ENCODE measurements at places on chromosomes 6 and 20. TPM values are rescaled to one million over a fixed set of nuclear protein-coding genes. Genes with fewer than 3 reads are reported as not detected.

Gene TSPO2
- polyA plus RNA-seq = not detected

Gene TGM3
- not detected for polyA plus RNA-seq

Gene APOBEC2
- 4.9 TPM for polyA plus RNA-seq

Gene COL9A3
- polyA plus RNA-seq = 1.8 TPM

Gene C6orf163
- 2.4 TPM for polyA plus RNA-seq

Gene RIMS4
- polyA plus RNA-seq = 0.04 TPM

Gene DNAH8
- polyA plus RNA-seq = not detected

Gene FRMD1
- 3.1 TPM for polyA plus RNA-seq

Gene TNNC2
- not detected for polyA plus RNA-seq

Gene SLC17A1
- not detected for polyA plus RNA-seq

Gene CAGE1
- not detected for polyA plus RNA-seq

Gene ATRN
- 14.0 TPM for polyA plus RNA-seq

Gene CDSN
- not detected for polyA plus RNA-seq

Gene SLC35D3
- polyA plus RNA-seq = not detected

Gene RAD21L1
- polyA plus RNA-seq = not detected

Gene SMIM28
- not detected for polyA plus RNA-seq

Gene HLA-DQB1
- polyA plus RNA-seq = 1.0 TPM

Gene CNR1
- polyA plus RNA-seq = 25.1 TPM

Gene GPR6
- polyA plus RNA-seq = not detected

Gene DEFB124
- polyA plus RNA-seq = not detected

Gene LY6G6F
- not detected for polyA plus RNA-seq

Gene PDYN
- polyA plus RNA-seq = not detected

Gene ID4
- 19.0 TPM for polyA plus RNA-seq

Gene IYD
- not detected for polyA plus RNA-seq

Gene SCUBE3
- polyA plus RNA-seq = 2.1 TPM

Gene PPP1R3G
- 0.55 TPM for polyA plus RNA-seq

Gene FHL5
- 3.8 TPM for polyA plus RNA-seq

Gene CRIP3
- polyA plus RNA-seq = 2.4 TPM

Gene TTLL9
- 0.14 TPM for polyA plus RNA-seq

Gene DZANK1
- polyA plus RNA-seq = 6.2 TPM

Gene SLPI
- not detected for polyA plus RNA-seq

Gene UNC5CL
- polyA plus RNA-seq = not detected
